Activated naive CD4-positive, alpha-beta T cell (primary cell): ENCODE measurements at places on chromosomes 2 and 18.

GRCh38 chr2:122816803-122817202 is 1061.4 kb downstream of the TSN start:
- no peak for DNase-seq

DNA sequence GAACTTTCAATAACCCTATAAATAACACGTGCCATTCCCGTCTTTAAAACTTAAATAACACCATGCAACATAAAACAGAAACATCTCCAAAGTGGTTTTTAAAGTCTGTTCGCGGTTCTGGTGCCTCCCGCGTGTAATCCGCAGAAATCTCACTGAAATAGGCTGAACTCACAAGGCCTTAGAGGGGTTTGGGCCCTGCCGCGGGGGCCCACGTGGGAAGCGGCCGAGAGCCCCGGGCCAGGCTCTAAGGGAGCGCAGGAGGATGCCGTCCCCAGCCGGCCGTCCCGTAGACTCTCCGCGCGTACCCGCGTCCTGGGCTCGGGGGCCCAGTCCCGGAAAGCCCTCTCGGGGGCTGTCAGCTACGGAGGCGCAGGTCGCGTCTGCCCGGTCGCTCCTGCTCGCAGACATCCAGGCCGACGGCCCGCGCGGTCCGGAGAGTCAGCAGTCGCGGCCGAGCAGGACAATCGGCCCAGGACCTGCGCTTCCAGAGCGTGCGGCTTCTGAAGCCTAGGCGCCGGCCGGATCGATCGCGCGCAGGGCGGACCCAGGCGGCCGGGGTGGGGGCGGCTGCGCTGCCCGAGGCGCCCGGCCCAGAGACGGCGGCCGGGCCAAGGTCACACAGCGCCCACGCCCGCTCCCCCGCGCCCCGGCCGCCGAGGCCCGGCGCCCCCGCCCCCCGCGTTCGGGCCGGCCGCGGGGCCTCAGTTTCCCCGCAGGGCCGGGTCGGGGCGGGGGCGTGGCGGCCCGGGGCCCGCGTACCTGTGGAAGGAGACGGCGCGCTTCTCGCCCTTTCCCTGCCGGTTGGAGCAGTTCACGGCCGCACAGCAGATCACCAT is 558 bp downstream of the THAP4 start:
- DNase-seq = no peak

DNA sequence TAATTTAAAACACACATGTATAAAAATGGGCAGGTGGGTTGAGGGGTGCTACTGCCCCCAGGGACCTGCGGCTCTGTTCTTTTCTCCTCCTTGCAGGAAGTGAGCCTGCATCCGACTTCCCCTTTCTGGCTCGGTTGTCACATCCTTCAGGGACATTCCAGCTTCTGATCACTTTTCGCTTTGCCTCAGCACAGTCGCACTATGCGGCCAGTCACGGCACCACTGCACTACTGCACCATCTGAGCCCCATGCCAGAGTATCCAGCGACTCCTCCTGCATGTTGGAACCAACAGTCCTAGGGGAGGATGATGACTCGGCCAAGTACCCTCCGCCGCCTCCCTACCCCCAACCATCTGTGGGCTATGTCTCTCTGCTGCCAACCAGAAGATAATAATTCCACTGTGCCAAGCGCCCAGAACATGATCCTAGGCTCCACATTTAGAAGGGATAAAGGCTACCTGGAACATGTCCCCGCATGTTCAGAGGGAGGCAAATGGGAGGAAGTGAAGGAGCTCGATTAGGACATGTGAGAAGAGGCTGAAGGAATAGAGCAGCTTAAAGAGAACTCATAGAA is 17.6 kb downstream of the CDC42EP3 start:
- DNase-seq = no peak

- no peak for DNase-seq
These were observed 473.8 kb downstream of the TGIF1 start for GRCh38 chr18:3923750-3924149.

DNA sequence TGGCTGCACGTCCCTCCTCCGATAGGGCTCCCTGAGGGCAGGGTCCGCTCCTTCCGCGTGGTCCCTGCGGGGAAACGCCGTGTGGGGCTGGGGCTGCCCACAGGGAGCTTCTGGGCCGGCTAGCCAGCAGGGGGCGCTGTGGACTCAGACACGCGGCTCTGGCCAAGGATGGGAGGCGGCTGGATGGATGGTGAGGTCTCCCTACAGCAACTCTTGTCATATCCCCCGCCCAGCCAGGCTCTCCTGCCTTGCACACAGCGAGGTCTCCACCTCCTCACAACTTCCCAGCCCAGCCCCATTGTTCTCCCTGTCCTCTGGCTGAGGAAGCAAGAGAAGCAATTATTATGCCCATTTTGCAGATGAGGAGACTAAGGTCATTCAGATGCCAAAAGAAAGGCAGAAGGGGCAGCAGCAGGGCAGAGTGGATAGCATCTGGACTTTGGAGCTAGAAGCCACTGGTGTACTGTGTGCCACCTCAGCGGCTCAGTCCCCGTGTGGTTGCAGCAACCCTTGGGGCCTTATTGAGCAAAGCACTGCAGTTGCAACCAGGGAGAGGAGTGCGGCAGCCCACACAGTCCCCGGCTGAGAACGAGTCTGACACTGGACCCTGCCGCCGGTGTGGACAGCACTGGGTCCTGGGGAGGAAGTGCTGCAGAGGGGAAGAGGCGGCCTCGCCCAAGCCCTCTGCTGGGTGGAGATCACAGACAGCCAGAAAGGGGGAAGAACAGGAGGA is 99.0 kb downstream of the ZFP36L2 start:
- DNase-seq = peak; percentile 84

- DNase-seq = no peak
These were observed 121.5 kb upstream of the CREB1 start for GRCh38 chr2:207408086-207408794.

- DNase-seq = no peak
These were observed 1696.3 kb upstream of the TMEFF2 start for GRCh38 chr2:193891023-193891422.

- DNase-seq = no peak
These were observed 38.0 kb downstream of the HJURP start for GRCh38 chr2:233816334-233816733.

GRCh38 chr2:141569941-141570340 is 560.9 kb downstream of the LRP1B start:
- DNase-seq = no peak

DNA sequence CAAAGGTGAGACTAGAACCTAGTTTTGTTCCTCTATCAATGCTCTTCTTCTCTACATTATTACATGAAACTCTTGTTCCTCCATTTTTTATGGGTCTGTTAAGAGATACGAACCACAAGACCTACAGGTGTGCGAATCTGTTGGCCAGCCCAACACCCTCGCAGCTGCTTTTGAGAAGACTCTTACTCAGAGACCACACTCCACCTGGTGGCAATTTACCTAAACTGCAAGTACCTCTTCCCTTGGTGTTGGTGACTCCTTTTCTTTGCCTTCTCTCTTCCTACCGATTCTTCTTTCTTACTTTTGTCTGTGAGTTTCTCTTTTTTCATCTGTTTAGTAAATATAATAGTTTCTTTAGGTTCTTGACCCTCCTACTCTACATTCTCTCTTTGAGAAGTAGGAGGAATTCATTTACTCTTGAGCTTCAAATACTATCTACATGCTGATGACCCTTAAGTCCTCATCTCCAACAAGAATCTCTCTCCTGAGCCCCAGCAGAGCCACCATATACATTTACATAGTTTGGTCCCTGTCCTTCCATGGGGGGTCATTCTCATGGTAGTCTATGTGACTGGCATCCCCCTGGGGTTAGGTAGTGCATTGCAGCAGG is 81.8 kb upstream of the GAREM1 start:
- DNase-seq = peak; percentile 5

GRCh38 chr2:85504778-85505261 is 34.1 kb upstream of the MAT2A start:
- no peak for DNase-seq

- DNase-seq = no peak
These were observed 1067.4 kb upstream of the DDX18 start for GRCh38 chr2:116747103-116747502.

DNA sequence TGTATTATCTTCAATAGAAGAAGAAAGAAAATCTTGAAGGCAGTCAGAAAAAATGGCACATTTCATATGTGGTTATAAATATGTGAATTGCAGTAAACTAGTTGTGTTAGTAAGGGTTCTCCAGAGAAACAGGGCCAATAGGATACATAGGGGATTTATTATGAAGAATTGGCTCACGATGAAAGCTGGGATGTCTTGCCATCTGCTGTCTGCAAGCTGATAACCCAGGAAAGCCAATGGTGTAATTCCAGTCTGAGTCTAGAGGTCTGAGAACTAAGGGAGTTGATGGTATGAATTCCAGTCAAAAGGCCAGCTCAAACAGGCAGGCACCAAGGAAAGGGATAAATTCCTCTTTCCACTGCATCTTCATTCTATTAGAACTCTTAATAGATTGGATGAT is 362.4 kb downstream of the KCNJ3 start:
- no peak for DNase-seq

GRCh38 chr2:58501371-58502160 is 260.4 kb upstream of the FANCL start:
- DNase-seq = no peak

DNA sequence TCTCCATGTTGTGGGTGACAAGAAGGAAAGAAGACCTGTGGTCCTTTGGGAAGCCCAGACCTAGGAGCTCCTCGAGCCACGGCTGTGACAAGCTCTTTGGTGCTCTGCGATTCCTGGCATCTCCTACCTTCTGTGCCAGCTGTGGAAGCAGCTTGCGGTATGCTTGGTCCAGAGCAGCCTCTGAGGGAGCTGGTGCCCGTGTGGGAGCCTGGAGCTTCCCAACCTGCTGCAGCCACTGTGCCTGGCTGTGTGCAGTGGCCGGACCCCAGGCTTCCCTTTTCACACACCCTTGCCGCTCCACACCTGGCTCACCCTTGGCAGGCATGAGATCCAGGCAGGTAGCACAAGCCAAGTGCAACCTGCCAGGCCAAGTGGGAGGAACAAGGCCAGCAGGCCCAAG is 1328.6 kb upstream of the SLC39A10 start:
- no peak for DNase-seq

- DNase-seq = no peak
These were observed 19.3 kb downstream of the SPEG start for GRCh38 chr2:219453671-219454590.

DNA sequence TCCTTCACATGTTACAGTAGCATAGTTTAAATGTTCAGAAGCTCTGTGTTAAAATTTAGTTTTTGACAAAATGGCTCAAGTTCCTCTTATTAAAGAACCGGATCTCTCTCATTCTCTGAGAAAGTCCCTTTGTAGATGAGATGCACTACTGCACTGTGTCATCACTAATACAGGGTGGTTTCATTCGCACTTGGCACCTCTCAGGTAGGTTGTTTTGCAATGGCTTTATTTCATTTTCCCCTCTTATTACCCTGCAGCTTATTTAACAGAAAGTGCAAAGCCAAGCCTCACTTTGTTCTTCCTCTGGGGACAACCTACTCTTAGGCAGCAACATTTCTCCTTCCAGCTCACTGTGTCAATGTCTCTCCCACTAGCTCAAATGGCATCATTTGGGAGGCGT is 185.1 kb downstream of the DLGAP1 start:
- no peak for DNase-seq

DNA sequence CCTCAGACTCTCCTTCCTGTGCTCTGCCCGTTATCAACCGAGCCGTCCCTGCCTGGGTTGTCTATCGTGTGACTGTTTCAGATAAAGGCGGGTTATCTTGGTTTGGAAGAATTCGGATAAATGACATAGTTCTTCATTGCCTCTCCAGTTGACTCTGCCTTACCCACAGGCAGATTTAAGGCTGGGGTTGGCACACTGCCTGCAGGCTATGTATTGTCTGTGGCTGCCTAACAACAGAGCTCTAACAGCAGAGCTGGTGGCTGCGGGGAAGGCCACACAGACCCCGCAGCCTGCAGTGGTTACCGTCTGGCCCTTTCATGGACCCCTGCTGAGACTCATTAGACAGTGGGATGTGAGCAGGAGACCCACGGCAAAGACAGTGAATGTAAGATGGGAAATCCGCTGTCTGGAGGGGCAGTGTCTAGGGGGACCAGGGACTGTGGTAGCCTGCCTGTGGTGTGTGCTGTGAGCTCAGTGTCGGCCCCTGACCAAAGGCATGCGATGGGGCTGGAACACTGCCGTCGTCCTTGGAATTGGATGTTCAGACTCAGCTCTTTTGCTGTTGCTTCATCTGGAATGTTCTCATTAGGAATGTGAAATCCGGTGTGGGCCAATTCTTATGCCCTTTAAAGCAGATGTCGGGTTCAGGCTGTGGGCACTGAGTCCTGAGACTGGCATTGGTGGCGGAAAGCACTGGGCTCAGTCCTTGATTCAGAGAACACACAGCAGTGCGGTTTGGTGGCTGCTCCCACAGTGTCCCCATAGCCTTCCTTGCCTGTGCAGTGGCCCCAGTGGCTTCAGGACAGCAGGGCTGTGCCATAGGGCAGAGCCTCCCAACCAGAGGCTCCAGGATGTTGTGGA is 44.5 kb downstream of the SH3RF3 start:
- DNase-seq = no peak

DNA sequence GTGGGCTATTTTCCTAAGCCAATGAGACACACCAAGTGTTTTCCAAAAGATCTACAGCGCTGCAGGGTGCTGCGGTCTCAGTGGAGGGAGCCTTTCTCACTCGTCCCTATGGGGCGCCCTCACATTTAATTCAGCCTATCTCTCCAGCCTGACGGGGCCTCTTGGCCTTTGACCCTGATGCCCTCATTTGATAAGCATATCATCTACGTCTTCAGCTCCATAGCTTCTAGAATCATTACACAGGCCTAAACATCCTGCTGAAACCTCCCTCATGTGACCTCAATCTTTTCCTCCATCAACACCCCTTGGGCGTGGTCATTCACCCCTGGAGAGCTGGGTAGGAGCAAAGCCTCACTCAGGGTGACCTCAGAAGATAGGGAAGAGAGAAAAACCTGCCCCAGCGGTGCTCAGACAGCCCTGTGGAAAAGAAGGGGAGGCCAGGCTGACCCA is 57.4 kb downstream of the CYP26B1 start:
- DNase-seq = no peak

- no peak for DNase-seq
These were observed 1.1 kb upstream of the MBOAT2 start for GRCh38 chr2:9004338-9005204.

DNA sequence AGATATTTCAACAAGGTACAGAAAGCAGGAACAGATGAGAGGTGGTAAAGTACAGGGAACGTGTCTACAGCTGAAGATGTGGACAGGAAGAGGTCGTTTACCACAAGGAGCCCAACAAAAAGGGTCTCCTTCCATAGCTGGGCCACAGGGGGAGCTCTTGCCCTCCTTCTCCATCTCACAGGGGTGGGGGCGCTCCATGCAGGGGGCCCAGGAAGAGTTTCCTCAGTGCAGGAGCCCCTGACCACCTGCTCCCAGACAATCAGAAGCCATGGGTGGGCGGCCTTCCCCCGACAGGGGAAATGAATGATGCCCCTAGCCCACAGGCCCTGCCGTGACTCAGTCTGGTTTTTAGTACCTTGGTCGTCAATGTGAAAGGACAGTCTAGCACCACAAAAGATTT is 163.6 kb upstream of the ZNF516 start:
- DNase-seq = no peak

DNA sequence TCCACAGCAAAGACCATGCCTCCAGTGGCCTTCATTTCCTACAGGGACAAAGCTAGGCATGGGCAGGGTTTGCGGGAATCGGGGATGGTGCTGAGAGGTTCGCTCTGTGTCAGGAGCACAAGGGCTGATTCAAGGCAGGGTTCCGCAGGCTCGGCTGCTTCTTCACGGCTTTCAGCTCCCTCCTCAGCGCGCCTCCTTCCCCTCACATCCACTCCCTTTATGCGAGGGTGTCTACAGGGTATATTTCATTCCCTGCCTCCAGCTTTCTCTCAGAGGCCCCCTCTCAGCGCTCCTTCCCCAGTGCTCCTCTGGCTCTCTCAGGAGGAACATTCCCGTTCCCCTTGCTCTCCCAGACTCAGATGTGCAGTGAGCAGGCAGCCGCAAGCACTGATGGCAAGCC is 78.7 kb upstream of the ASB18 start:
- DNase-seq = no peak

- no peak for DNase-seq
These were observed 8.2 kb downstream of the WDFY1 start for GRCh38 chr2:223936862-223937326.
